ENCODE measurements at places on chromosomes 11 and 22. TPM values are rescaled to one million over a fixed set of nuclear protein-coding genes. Genes with fewer than 3 reads are reported as not detected.

Gene P2RY2
- not detected for total RNA-seq

Gene CHEK1
- total RNA-seq: 63.4 TPM

Gene KCNJ1
- total RNA-seq: not detected

Gene H19
- total RNA-seq: 6,113 TPM

Gene MUC5AC
- total RNA-seq: not detected

Gene PATE2
- total RNA-seq: not detected

Gene GGTLC2
- total RNA-seq: not detected

Gene LRRC55
- not detected for total RNA-seq
